ENCODE measurements at places on chromosomes 5 and 9. TPM values are rescaled to one million over a fixed set of nuclear protein-coding genes. Genes with fewer than 3 reads are reported as not detected.

Gene PDCD1LG2
- polyA plus RNA-seq, result 3.4 TPM

DNA sequence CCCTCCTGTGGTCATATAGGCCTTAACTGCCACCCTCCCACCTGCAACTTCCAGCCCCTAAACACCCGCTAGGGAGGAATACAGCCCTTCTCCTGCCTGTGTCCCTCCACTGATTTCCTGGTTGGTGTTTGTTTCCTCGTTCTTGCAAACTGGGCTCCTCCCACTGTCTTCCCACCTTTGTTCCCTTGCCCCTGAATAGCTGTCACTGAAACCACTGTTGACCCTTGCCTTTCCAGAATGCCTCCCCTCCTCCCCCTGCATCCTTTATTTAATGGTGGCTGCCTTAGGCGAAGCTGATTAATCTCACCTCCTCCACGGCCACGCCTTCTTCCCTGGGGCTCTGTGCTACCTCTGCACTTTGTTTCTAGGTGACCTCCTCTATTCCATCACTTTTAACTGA lies 626.7 kb downstream of the BNC2 start:
- DNase-seq, result no peak

DNA sequence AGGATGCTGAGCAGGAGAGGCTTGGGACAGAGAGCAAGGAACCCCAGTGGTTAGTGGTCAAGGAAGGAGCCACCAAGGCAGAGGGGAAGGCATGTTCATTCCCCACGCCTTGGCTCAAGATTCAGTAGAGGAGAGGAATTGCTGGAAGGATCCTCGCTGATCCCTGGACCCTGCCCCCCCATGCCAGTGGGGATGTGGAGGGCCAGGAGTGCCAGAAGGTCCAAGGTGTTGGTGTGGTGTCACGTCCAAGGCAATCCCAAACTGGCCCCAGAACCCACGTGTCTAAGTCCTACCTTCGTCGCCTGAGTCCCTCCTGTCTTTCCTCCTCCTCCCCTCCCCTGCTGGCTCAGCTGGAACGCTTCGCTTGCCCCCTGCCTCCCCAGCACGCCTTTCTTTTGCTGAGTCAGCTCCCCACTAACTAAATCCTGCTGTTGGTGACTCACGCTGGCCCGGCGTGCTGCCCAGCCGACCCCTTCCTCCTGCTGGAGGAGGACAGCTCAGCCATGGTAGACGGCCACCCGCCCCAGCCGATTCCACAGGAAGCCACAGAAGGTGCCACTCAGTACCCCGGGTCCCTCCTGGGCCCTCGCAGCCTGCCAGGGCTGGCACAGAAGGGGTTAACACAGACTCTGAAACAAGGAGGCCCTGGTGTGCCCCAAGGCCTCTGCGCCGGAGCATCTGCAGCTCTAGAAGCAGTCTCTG lies 37.6 kb upstream of the ORM1 start:
- DNase-seq, result no peak

DNA sequence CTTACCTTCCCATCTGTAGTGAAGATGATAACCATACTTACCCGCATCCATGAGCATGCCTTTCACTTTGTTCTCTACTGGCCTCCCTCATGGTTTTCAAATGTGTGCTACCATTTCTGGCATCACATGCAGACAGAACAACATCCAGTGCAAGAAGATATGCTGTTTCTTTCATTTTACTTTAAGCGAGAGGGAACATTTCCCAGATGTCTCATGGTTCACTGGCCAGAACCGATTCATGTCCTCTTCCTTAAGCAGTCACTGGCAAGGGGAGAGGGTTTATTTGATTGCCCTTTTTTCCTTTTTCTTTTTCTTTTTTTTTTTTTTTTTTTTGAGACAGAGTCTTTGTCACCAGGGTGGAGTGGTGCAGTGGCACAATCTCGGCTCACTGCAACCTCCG lies 37.7 kb downstream of the ARRDC3 start:
- DNase-seq, result no peak

Gene PCDHGA3
- 0.11 TPM for polyA plus RNA-seq

Gene GPX3
- 412 TPM for polyA plus RNA-seq

Gene ORM2
- polyA plus RNA-seq, result 1.1 TPM

GRCh38 chr9:117307701-117308100 lies 107.2 kb downstream of the ASTN2 start:
- DNase-seq, result no peak

- DNase-seq, result no peak
Measured at GRCh38 chr9:114994768-114995167, 64.4 kb upstream of the TNFSF8 start.

Gene SLC34A1
- 0.02 TPM for polyA plus RNA-seq

Gene MARCOL
- not detected for polyA plus RNA-seq

DNA sequence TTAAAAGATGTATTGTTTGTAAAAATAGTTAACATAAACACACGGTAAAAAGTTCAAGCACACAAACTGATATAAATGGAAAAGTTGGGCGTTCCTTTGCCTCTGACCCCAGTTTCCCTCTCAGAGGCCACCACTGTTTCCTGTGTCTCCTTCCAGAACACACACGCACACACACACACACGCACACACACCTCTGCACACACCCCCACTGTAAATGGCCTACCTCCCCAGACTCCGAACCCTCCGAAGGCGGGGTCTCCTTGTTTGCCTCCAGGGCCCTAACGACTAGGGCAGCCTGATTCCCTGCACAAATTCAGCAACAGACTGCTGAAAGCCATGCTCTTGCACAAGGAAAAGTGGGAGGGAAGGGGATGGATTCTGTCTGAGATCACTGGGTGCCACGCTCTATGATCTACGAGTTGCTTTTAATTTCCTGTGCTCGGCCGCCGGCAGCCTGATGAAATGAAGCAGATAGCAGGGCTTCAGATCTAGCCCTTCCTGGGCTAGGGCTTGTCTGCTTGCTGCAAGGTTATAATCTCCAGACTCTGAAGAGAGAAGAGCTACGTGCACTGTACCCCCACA lies 184.0 kb upstream of the IL12B start:
- DNase-seq, result no peak

Gene LCN10
- 12.5 TPM for polyA plus RNA-seq

GRCh38 chr9:96553070-96553469 lies 66.6 kb downstream of the CDC14B start:
- no peak for DNase-seq

GRCh38 chr5:54176066-54176830 lies 134.1 kb downstream of the ARL15 start:
- DNase-seq, result no peak

DNA sequence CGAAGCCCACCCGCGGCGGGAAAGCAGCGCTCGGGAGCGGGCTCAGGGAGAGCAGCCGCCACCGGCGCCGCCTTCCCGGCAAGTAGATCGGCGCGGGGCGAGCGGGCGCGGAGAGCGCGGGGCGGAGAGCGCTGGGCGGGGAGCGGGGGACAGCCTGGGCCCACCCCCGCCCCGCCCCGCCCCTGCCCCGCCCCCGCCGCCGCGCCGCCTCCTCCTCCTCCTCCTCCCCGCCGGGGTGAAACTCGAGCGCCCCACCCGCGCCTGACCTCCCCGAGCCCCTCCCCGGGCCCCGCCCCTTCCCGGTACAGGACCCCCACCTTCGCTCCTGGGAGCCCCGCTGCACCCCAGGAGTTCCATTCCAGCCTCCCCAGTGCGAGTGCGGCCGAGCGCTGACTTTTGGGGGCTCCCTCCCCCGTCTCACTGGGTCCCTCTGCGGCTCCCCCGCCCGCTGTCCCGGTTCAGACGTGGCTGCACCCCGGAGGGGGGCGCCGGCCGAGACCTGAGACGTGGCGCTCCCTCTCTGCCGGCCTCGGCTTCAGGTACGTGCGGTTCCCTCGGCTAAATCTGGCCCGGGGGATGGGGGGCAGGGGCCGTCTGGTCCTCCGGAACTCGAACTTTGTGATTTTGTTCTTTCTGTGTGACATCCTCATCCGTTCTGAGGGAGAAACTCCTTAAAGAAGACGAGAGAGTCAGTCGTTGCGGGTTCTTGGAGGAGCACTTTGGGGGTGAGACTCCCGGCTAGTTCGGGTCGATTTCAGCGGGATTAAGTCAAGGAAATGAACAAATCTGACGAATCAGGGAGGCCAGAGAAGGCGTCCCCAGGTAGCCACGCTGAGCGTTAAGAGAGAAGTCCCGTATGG lies at the start of gene SEMA5A:
SEMA5A (minus strand) TSS at position 84 of the 860 bp plus-strand sequence. CDS start 166,129 bp downstream, outside the sequence.
- DNase-seq, result no peak

Gene SLC27A6
- polyA plus RNA-seq, result 16.3 TPM

Gene LIX1
- polyA plus RNA-seq, result 0.09 TPM

- DNase-seq, result no peak
Measured at GRCh38 chr9:135498381-135499126, 1.9 kb upstream of the MRPS2 start.

DNA sequence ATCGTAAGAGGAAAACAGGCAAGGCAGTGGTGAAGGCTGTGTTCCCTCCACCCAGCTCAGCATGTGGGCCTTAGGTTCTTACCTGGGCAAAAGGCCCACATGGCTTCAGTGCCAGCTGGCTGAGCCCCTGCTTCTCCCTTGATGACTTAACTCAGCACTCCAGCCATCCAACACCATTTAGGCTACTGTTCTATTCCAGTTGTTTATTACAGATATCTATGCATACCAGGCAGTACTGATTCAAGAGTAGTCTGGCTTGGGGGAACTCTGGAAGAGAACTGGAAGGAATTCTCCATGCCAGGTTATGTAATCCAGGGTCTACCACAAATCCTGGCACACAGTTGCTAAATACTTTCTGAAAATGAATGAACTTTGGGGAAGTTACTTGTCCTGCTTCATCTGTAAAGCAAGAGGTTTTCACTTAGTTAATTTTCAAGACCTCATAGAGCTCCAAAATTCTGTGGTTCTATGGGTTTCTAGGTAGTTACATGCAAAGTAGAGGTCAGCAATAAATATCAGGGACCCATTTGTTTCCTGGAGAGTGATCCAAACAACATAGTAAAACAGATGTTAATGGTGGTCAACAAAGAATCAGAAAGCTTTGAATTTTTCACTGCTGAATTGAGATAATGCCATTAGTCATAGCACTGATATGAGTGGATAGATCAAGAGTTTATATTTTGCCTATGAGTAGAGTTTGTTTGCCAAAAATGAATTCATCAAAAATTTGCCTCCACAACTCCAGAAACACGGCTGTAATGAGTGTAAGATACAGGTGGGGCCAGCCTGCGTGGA lies 88.2 kb upstream of the OSMR start:
- DNase-seq, result no peak

GRCh38 chr5:54838843-54839242 lies 146.6 kb downstream of the ESM1 start:
- no peak for DNase-seq

- no peak for DNase-seq
Measured at GRCh38 chr5:124507688-124508087, 238.8 kb downstream of the ZNF608 start.

Gene KIF24
- 0.57 TPM for polyA plus RNA-seq

DNA sequence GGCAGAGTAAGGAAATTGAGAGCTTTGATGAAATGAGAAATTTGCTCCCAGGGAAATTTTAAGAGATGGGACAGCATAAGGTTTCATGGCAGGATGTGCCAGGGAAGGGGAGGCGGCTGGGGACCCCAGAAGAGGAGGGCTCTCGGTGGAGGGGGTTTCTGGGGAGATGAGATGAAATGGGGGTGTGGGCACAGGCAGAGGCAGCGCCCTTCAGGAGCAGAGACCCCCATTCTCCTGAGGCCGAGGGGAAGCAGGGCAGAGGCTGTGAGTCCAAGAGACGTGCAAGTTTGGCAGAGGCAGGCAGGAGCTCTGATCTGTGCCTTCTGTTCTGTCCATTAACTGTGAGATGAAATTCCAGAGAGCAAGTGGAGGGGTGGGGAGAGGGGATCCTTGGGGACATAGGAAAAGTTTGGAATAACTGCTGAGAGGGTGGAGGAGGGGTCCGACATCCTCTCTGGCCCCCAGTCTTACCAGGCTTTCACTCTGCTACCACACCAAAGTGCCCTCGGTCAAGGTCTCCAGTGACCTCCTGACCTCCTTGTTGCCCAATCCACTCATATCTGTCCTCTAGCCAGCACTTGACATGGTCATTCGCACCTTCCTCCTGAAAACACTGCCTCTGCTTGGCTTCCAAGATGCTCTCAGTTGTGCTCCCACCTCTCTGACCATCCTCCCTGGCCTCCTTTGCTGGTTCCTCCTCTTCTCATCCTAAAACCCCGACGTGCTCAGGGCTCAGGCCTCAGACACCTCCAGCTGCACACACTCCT lies 108.1 kb upstream of the MVB12B start:
- DNase-seq, result no peak

Gene IL7R
- polyA plus RNA-seq, result 167 TPM

DNA sequence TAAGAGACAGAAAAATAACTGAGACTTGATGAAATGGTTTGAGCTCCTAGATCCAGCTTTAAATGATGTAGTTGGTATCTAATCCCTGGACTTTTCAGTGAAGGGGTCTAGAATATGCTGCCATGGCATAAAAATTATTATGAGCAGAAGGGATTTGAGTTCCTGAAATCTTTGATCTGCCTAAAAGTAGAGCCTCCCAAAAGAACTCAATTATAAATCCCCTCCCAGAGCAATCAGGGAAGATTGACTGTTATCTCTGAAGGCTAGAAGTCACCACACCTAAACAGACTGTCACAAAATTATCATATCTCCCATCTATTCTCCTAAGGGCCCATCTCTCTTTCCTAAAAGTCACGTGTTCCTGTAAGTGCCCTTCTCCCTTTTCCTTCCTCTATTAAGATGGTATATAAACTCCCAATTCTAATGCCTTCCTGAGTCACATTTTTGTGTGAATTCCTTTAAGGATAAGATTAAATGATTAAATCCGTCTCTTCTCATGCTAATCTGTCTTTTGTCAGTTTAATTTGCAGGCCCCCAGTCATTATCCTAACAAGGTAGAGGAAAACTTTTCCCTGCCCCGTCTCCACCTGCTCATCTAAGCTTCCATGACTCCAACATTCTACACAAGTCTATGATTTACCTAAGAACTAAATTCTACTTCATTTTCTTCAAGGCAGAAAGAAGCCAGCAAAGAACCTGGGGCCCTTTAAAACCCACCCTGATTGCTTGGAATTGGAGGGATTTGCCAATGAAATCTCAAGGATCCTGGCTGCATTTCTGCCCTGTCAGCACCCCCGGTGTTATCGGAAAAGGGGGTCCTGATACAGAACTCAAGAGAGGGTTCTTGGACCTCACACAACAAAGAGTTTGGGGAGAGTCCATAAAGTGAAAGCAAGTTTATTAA lies 47.1 kb upstream of the PWWP2A start:
- no peak for DNase-seq

Gene FOXD4L3
- polyA plus RNA-seq, result 0.50 TPM

Gene FBLL1
- polyA plus RNA-seq, result 0.87 TPM

DNA sequence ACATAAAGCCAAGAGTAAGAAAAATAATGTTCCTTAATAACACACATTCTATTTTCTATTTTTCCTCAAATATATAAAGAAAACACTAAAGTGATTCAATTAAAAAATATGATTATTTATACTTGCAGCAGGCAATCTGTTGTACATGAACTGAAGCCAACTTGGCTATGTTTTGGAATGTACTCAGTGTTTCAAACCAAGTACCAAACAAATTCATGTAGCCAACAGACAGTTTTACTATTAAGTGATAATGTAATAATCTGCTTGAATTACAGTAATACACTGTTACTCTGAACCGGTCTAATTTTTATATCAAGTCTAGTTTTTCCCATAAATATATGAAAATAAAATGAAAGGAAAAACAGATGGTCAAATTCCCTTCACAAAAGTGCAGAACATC lies 58.0 kb downstream of the CEP120 start:
- no peak for DNase-seq

Data from thymus (tissue), 14 donors.